GM23248 (cell line): ENCODE measurements at places on chromosomes 13 and 19.

DNA sequence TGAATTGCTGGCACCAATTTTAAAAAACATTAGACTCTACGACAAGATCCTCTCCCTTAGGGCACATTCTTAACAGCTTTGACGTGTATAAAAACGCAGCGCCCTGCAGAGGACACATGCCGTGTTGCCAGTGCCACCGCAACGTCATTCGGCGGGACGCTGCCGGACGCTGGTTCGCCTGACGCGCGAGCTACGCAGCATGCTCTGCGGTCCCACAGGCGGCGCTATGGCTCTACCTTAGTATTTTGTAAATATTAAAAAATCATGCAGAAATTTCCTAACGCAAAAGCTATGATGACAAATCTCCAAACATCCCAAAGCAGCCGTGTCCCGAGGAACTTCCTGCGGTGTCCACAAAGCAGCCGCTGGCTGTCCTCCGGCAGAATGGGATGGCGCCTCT lies 4.2 kb upstream of the ADPRHL1 start:
- no peak for DNase-seq

DNA sequence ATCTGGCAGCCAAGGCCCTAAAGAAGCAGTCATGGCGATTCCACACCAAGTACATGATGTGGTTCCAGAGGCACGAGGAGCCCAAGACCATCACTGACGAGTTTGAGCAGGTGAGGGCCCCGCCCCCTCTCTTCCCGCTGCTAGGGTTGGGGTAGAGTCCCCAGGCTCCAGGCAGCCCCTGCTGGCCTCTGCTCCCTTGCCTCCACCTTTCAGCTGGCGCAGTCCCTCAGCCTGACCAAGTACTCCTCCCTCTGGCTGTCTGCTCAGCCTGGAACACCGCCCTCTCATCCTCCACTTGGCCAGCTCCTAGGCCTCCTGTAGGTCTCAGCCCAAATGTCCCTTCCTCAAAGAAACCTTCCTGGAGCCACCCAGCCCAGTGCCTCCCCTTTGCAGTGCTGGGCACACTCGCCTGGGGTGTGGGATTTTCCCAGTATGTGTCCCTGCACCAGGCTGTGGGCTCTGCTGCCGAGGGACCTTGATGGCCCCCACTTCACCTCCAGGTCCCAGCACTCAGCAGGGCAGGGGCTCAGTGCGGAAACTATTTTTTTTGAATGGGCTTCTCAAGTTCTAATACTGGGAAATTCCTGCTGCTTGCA lies 5.7 kb downstream of the LENG1 start:
- peak; percentile 8 for DNase-seq

- no peak for DNase-seq
Measured at GRCh38 chr19:50224986-50225747, 21.7 kb downstream of the MYH14 start.

GRCh38 chr19:751501-752341 lies 809 bp downstream of the MISP start:
- DNase-seq: peak; percentile 95

DNA sequence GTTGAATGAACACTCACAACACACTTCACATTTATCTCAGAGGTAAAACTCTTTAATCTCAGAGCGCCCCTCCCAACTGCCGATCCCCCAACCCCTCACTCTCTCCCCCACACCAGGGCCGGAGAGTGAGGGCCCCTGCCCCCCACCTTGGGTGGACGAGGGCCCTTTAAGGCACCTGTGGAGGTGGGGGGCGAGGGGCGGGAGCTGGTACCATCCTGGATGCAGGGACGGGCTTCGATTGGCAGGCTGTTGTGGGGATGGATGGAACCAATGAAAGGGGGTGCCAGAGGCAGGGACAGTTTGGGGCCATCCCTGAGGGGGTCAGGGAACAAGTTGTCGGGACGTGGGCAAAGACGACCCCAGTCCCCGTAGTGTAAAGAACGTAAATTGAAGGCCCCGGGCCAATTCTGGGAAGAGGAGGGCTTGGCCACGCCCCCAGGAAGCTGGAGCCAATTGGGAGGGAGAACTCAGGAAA lies 1.7 kb upstream of the PNKP start:
- DNase-seq: no peak

- no peak for DNase-seq
Measured at GRCh38 chr13:22549126-22549525, 631.7 kb upstream of the SGCG start.

DNA sequence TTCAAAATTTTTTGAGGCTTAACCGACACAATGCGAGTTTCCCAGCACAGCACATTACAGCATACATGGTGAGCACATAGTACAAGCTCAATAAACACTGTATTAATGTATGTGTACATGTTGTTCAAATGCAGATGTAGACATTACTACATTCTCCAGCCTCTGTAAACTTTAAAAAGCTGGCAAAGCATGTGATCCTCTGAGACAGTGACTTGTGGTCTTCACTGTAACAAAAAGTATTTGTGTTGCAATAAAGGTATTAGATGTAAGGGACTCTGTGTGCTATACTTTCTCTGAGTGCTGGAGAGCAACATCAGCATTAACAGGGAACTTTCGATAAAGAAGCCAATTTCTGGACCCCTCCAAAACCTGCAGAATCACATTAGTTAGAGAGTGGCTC lies 46.4 kb upstream of the ZNF254 start:
- no peak for DNase-seq

DNA sequence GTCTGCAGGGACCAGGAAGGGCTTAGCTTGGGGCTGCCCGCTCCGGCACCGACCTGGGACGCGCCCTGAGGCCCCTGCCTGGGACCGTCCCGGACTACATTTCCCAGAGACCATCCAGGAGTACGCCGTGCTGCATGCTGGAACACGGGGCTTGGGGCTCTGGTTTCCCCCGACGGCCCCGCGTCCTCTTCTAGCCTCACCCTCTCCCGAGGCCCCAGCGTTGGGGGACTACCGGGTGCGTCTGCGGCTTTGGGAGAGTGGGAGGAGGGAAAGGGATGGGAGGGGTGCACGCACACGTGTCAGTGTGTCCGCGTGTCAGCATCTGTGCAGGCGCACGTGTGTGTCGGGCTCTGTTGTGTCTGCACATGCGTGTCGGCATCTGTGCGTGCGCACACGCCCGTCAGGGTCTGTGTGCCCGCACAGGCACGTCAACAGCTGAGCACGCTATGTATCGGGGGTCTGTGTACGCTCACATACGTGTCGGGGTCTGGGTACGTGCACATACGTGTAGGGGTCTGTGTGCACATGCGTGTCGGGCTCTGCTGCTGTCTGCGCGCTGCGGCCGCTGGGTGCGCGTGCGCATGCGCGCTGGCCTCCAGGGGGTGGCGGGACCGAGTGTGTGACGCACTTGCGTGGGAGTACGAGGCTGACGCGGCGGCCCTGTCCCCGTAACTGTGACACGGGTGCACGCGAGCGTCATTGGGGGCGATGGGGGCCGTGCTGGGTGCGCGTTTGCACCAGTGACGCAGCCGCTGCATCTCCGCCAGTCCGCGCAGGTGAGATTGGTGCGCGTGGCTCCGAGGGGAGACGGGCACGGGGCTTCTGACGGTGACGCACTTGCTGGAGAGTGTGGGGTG lies at the start of gene ZNF331:
TSS of gene ZNF331 (plus strand) at position 625 of the 857 bp plus-strand sequence. CDS start 31,232 bp downstream, outside the sequence.
- DNase-seq: peak; percentile 86

DNA sequence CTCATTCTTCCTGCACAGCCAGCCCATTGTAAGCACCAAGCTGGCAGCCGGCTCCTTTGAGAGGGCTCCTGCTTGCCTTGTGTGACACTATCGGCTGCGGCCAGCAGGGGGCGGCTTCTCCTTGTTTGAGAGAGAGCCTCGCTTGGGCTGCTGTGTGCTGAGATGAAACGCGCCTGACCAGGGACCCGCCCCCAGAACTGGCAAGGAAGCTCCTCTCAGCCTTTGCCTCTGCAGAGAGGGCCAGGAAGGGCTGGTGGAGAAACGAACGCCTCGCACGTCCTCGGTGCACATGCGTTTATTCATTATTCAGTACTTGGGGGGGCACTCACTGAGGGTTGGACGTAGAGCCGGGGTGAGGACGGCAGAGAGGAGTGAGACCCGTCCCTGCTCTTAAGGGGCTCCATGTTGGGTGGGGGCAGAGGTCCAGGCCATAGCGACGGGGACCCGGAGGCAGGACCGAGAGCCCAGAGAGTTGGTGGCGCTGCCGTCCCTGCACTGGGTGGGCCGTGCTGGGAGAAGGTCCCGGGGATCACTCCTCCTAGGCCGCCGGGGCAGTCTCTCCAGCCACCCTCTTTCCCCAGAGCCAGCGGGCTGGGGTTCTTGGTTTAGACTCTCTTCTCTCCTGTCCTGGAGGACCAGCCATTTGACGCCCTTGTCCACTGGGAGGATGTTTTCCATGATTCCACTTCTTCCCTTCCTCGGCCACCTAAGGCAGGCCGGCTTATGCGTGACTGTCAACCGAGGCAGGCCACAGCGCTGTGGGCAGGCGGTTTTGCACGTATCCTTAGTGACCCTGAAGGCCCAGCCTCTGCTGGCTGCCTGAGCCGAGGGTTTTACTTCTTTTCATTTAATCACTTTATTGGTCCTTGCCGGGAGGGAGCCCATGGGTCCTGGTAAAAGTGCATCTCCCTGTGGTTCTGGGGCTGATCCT lies 174.5 kb downstream of the KATNAL1 start:
- DNase-seq: peak; percentile 96

GRCh38 chr19:33311326-33311682 lies 9.0 kb upstream of the CEBPA start:
- DNase-seq: no peak

- no peak for DNase-seq
Measured at GRCh38 chr13:39414339-39414738, 188.7 kb downstream of the LHFPL6 start.

- no peak for DNase-seq
Measured at GRCh38 chr19:2336528-2337328, 8.2 kb downstream of the SPPL2B start.

- no peak for DNase-seq
Measured at GRCh38 chr19:37413313-37414084, 42.6 kb downstream of the ZNF527 start.

DNA sequence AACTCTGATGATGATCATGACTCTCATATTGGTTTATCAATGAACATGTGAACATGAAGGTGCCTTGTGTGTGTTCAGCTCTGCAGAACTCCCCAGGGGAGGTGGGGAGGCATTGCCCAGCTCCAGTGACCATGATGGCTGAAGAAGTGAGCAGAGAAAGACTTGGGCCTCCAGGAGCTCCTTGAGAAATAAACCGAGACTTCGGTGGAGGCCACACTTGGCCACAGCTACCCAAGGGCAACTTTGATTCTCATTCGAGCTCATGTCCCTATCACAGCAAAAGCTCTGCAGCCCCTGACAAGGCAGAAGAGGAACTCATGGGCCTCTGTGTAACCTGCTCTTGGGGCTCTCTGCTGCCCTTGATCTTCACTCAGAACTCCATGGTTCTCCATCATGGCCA lies 44.1 kb upstream of the ZNF536 start:
- no peak for DNase-seq

GRCh38 chr13:38073931-38074330 lies 204.4 kb upstream of the TRPC4 start:
- DNase-seq: no peak

- no peak for DNase-seq
Measured at GRCh38 chr19:8545743-8546142, 31.5 kb downstream of the MYO1F start.

DNA sequence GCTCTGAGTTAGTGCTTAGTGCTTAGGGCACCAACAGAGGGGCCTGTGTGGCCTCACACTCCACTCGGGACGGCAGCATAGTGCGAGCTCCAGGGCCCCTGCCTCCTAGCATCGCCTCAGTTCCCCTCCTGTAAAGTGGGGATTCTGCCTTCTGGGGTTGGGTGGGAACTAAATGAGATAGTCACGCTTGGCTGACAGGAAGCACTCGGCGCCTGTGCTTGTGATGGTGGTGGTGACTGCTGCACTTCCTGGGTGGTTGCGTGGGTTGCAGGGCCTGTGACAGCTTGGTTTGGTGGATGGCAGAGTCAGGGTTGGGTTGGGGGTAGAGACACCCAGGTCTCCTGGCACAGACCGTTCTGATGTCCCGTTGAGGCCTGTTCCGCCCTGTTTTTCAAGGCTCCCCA lies 7.7 kb downstream of the PLEKHF1 start:
- DNase-seq: no peak

- peak; percentile 74 for DNase-seq
Measured at GRCh38 chr19:12647490-12648071, 19.0 kb downstream of the MAN2B1 start.

DNA sequence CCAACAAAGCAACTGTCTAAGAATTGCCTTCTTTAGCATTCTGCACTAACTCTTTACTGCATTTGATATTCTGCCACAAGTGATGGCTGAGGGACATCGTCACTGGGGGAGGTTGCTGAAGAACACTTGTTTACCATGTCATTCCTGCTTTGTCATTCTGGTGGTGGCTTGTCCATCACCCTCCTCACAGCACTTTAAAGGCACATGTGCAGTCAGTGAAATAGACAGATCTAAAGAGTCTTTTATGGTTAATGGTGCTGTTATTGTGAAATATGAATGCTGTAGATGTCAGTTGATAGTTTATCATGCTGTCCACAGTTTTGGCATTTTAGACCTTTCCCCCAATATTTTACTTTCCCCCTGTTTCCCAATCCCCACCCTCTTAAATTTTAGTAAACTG lies 120.9 kb upstream of the TSC22D1 start:
- DNase-seq: no peak

DNA sequence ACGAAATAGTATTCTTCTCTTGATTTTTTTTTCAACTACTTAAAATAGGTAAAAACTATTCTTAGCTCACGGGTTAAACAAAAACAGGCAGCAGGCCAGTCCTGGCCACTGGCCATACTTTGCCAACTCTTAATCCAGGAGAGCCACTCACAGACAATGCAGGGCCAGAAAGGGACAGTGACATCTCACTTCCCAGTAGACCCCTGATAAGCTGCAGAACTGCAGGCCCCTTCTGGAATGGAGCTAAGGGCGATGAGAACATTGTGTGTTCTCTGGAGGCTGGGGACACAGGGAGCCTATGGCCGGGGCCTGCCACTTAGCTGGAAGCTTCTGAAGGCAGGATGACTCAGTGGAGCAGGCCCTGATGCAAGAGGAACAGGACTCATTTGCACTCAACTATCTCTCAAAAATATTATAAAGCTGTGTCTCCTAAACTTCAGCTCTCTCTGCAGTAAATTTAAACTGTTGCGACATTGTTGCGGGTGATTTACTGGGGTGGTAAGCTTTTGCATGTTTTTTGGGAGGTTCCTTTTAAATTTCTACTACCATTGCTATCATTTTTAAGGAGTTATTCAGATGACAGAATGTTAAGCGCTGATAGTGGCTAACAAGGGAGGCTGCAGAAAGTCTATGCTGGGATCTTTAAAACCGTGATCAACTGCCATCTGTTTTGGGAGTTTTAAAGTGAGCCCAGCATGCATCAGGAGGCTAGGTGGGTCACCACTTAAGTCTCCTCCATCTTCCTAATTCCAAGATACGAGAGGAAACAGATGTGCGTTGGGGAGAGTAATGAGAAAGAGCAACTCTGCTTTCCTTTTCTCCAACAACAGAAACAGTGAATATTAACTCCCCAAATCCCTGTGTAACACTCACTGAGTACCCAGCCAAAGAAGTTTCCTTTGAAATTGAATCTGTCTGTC lies 33.2 kb upstream of the KATNAL1 start:
- peak; percentile 97 for DNase-seq

- no peak for DNase-seq
Measured at GRCh38 chr19:1417145-1417544, 9.8 kb downstream of the DAZAP1 start.
